ENCODE measurements at places on chromosomes 12 and 14. TPM values are rescaled to one million over a fixed set of nuclear protein-coding genes. Genes with fewer than 3 reads are reported as not detected.

STYK1 gene
- total RNA-seq, result not detected

- H3K4me3 ChIP-seq, result no peak overlapping the region
- no peaks in the 10 kb centered on the region for H3K27me3 ChIP-seq
- H3K4me1 ChIP-seq, result no peaks in the 10 kb centered on the region
- H3K36me3 ChIP-seq, result no peaks in the 10 kb centered on the region
- no peak for DNase-seq
Measured at GRCh38 chr12:127038761-127039160, 1228.2 kb upstream of the TMEM132C start.

DNA sequence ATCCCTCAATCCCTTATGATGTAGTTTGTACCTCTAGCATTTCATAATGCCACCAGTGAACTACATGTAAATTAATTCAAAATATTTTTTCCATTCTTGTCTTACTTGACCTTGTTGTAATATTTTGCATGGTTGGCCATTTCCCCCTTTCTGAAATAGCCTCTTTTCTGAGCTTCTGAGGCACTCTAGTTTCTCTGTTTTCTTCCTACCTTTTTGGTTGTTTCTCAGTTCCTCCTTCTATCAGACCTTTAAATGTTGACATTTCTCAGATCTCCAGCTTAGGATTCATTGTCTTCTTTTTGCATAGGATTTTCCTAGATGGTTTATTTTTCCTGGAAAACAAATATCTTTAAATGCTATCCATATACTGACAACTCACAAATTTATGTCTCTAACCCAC, 9.8 kb upstream of the RMST start:
- H3K4me3 ChIP-seq, result no peak overlapping the region
- H3K4me1 ChIP-seq, result no peaks in the 10 kb centered on the region
- H3K36me3 ChIP-seq, result no peaks in the 10 kb centered on the region
- H3K27ac ChIP-seq, result no peak overlapping the region
- no peak for DNase-seq

IRAK3 gene
- total RNA-seq, result 3.6 TPM

DNA sequence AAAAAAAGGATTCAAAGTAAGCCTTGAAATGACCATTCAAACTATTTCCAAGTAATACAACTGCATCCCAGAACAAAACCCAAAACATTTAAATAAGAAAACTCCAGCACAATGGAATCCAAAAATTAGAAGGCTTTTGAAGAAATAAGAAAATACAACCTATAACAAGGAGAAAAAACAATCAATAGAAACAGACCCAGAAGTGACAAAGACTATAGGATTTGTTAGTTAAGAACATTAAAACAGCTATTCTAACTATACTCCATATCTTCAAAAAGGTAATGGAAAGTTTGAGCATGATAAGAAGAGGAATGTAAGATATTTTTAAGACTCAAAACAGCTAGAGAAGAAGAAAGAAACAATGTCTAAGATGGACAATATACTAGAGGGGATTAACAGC, 39.3 kb upstream of the SRP54 start:
- H3K27ac ChIP-seq, result no peak overlapping the region
- DNase-seq, result no peak
- H3K36me3 ChIP-seq, result peaks cover 18% of the 10 kb centered on the region
- no peaks in the 10 kb centered on the region for H3K4me1 ChIP-seq
- no peaks in the 10 kb centered on the region for H3K27me3 ChIP-seq
- no peak overlapping the region for H3K4me3 ChIP-seq

DNA sequence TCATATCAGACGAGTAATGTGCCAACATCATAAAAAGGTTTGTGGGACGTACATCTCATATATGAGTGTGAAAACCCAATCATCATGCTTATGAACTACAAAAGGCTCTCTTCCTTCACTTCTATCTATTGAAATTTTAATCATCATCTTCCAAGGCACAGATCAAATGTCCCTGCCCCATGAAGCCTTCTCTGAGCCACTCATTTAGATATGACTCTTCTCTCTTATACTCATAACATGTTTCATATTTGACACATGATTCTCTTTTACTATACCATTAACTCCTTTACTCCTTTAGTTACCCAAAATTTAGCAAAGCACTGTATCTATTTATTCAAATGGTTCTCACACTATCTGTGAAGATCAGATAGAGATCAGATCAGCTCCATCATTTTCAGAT, 22.2 kb downstream of the RALGAPA1 start:
- no peak for DNase-seq
- H3K4me1 ChIP-seq, result no peaks in the 10 kb centered on the region
- H3K27ac ChIP-seq, result no peak overlapping the region
- H3K36me3 ChIP-seq, result no peaks in the 10 kb centered on the region
- H3K4me3 ChIP-seq, result no peak overlapping the region

DNA sequence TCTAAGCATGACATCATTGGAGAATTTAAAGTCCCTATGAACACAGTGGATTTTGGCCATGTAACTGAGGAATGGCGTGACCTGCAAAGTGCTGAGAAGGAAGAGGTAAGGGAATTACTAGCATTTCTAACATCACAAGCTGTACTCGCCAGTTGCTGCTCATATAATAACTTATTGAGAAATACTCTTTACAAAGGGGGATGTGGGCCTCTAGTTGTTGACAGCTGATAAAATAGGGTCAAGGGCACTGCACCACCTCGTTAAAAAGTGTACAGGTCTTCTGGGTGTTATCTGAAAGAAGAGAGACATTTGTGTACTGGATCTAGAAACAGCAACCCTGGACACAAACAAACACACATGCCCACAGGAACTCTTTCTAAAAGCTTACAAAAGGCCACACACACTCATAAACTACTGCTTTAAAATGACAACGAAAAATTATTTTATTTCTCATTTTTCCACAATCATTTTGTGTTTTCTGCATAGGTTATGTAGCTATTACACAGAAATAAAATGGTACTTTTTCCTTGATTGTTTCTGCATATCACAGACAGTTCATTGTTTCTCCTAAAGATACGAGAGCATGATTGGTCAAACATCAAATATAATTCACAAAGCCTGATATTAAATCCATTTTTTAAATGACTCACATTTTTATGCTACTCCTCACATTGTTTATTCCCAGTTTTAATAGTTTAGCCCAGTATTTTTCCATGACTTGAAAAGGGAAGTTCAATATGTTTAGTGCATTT, 391.1 kb downstream of the PAWR start:
- H3K27ac ChIP-seq, result no peak overlapping the region
- H3K4me1 ChIP-seq, result no peaks in the 10 kb centered on the region
- no peaks in the 10 kb centered on the region for H3K36me3 ChIP-seq
- DNase-seq, result no peak
- H3K27me3 ChIP-seq, result no peaks in the 10 kb centered on the region
- no peak overlapping the region for H3K4me3 ChIP-seq

GRCh38 chr12:10128687-10129086, 1.3 kb downstream of the CLEC7A start:
- H3K27me3 ChIP-seq, result no peaks in the 10 kb centered on the region
- no peak overlapping the region for H3K27ac ChIP-seq
- H3K36me3 ChIP-seq, result no peaks in the 10 kb centered on the region
- H3K4me3 ChIP-seq, result no peak overlapping the region

- peaks cover 6% of the 10 kb centered on the region for H3K27me3 ChIP-seq
- DNase-seq, result no peak
- no peak overlapping the region for H3K27ac ChIP-seq
- H3K4me3 ChIP-seq, result no peak overlapping the region
- no peaks in the 10 kb centered on the region for H3K36me3 ChIP-seq
- H3K4me1 ChIP-seq, result peaks cover 11% of the 10 kb centered on the region
Measured at GRCh38 chr12:104219908-104220404, 4.4 kb downstream of the TXNRD1 start.

- H3K36me3 ChIP-seq, result no peaks in the 10 kb centered on the region
- H3K27ac ChIP-seq, result no peak overlapping the region
- no peak overlapping the region for H3K4me3 ChIP-seq
- no peaks in the 10 kb centered on the region for H3K27me3 ChIP-seq
Measured at GRCh38 chr12:131349397-131350127, 361.3 kb upstream of the SFSWAP start.

RAD51AP1 gene
- total RNA-seq, result 1.9 TPM

GRCh38 chr12:72057330-72057914, 118.8 kb downstream of the TPH2 start:
- H3K4me3 ChIP-seq, result no peak overlapping the region
- H3K36me3 ChIP-seq, result no peaks in the 10 kb centered on the region

- H3K4me1 ChIP-seq, result peaks cover 12% of the 10 kb centered on the region
- no peaks in the 10 kb centered on the region for H3K27me3 ChIP-seq
- H3K4me3 ChIP-seq, result no peak overlapping the region
- no peak for DNase-seq
Measured at GRCh38 chr12:94267537-94267872, 119.1 kb downstream of the PLXNC1 start.
